ENCODE measurements at places on chromosomes 3 and 15. TPM values are rescaled to one million over a fixed set of nuclear protein-coding genes. Genes with fewer than 3 reads are reported as not detected.

DNA sequence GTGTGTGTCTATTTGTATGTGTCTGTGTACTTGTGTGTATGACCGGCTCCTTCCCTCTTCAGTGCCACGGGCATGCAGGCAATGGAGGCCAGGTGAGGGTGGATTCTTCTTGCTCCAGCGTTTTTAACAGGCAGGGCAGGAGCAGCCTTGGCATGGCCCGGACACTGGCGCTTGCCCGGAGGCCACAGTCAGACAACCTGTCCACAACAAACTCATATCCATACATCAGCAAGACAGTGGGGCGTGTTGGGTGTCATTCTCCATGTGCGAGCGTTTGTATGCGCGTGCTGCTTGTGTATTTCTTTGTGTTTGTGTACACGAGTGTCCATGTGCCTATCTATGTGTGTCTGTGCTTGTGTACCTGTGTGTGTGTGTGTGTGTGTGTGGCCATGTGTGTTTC is 29.8 kb downstream of the PTH1R start:
- no peak for DNase-seq
- no peak overlapping the region for H3K4me3 ChIP-seq
- H3K4me1 ChIP-seq: peaks cover 7% of the 10 kb centered on the region
- no peak overlapping the region for H3K27ac ChIP-seq
- no peaks in the 10 kb centered on the region for H3K36me3 ChIP-seq

DNA sequence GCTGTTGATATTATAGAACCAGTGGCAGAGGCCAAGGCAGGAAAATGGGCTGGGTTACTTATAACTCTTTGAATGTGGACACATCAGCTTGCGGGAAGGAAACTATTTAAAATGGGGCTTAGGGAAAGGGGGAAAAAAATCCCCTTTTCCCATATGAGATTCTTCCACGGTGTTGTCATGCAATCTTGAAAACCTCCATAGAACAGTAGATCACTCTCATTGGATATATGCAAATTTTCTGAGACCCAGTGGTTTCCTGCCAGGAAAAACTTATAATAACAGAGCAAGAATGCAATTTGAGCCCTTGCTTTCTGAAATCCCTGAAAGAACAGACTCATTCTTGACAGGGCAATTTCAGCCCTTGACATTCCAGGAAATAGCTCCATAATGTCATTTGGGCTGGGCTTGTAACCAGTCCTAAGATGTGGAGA is 31.1 kb downstream of the TMEM212 start:
- no peak for DNase-seq
- H3K27ac ChIP-seq: no peak overlapping the region
- peaks cover 9% of the 10 kb centered on the region for H3K4me1 ChIP-seq
- H3K27me3 ChIP-seq: peaks cover 13% of the 10 kb centered on the region
- no peak overlapping the region for H3K4me3 ChIP-seq

- no peak overlapping the region for H3K27ac ChIP-seq
- no peaks in the 10 kb centered on the region for H3K36me3 ChIP-seq
- H3K27me3 ChIP-seq: peaks cover 9% of the 10 kb centered on the region
- H3K4me3 ChIP-seq: no peak overlapping the region
- no peak for DNase-seq
- H3K4me1 ChIP-seq: no peaks in the 10 kb centered on the region
These were observed 56.2 kb downstream of the CEMIP start for GRCh38 chr15:80835336-80835735.

DNA sequence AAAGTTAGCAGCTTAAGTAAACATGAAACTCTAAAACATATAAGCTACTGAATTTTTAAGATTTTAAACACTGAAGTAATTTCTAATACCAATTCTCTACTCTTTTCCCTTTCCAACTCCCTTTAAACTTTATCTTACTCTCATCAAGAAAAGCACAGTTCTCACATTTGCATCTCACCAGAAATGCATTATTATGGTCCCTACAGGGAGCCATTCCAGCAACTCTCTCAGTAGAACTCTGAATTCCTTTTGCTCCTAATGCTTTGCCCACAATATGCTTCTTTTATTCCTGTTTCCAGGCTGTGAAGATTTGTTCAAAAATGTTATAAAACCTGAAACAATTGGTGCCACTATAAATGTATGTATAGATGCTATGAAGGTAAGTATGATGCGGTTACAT is 83.4 kb downstream of the TFDP2 start:
- no peaks in the 10 kb centered on the region for H3K36me3 ChIP-seq
- H3K4me1 ChIP-seq: no peaks in the 10 kb centered on the region
- H3K27ac ChIP-seq: no peak overlapping the region
- H3K4me3 ChIP-seq: no peak overlapping the region
- no peak for DNase-seq

GRCh38 chr3:119140466-119140865 is 5.5 kb upstream of the TEX55 start:
- no peaks in the 10 kb centered on the region for H3K36me3 ChIP-seq
- no peaks in the 10 kb centered on the region for H3K27me3 ChIP-seq
- DNase-seq: no peak
- H3K4me3 ChIP-seq: no peak overlapping the region
- no peak overlapping the region for H3K27ac ChIP-seq
- H3K4me1 ChIP-seq: no peaks in the 10 kb centered on the region

ARHGEF26 gene
- 0.24 TPM for total RNA-seq

DNA sequence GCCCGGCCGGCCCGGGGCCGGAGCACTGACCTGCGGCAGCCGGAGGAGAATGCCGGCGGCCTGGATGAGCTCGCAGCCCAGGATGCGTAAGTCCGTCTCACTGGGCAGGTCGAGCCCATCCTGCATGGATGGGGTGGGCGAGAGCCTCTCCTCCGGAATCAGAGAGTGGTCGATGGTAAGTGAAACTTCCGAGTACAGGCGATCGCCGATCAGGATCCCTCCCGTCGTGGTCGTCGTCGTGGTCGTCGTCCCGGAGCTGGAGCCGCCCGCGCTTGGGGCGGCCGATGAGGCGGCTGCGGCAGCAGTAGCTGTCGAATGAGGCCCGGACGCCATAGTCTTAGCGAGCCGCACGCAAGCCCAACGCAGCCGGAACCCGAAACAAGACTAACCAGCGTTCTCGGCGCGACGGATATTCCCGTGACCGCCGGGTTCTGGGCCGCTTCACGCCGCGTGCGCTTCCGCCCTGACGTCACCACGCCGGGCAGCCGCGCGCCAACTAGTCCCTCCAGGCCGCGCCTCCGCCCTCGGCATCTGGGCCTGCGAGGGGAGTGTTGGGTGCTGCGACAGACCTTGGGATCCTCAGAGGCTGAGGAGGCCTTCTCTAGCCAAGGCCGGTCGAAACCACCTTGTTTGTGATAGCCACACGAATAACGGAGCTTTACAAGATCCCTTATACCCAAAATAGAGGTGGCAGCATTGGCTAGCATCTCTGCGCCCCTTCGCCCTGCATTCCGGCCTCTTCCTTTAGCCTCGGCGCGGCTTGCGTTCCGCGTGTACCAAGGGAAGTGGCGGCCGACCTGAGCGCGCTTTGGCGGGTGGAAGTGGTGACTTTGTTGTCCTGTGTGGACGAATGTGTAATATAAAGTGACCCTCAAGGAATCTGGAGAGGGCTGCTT is at the start of gene CCNL1:
Gene CCNL1 (minus strand): TSS at position 386 of the 896 bp plus-strand sequence. CDS start 53 bp downstream, at position 333.
- peaks cover 46% of the 10 kb centered on the region for H3K4me1 ChIP-seq
- peak within 1 kb of the TSS; percentile 99 for H3K27ac ChIP-seq
- H3K4me3 ChIP-seq: peak within 1 kb of the TSS; percentile 94
- DNase-seq: peak; percentile 96
- peaks cover 2% of the 10 kb centered on the region for H3K27me3 ChIP-seq

NR2F2 gene
- total RNA-seq: not detected

DNA sequence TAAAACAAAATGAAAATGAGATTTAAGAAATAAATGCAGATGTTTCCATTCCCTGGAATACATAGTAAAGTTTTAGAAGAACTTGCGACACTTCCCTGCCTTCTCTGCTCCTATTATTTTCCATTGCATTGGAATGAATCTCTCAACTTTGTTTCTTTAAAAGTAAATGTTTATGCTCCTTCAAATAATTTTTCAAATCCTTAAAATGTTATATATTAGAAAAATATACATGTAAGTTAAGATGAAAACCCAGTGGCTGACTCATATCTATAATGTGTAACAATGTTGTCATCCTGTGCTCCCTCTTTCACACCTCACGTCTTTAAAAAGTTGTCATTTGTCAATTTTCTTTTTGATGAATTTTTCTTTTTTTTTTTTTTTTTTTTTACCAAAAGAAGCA is 3.6 kb downstream of the RBMS3 start:
- peaks cover 24% of the 10 kb centered on the region for H3K4me1 ChIP-seq
- no peak overlapping the region for H3K27ac ChIP-seq
- H3K4me3 ChIP-seq: no peak overlapping the region

INO80 gene
- total RNA-seq: 22.8 TPM

DNA sequence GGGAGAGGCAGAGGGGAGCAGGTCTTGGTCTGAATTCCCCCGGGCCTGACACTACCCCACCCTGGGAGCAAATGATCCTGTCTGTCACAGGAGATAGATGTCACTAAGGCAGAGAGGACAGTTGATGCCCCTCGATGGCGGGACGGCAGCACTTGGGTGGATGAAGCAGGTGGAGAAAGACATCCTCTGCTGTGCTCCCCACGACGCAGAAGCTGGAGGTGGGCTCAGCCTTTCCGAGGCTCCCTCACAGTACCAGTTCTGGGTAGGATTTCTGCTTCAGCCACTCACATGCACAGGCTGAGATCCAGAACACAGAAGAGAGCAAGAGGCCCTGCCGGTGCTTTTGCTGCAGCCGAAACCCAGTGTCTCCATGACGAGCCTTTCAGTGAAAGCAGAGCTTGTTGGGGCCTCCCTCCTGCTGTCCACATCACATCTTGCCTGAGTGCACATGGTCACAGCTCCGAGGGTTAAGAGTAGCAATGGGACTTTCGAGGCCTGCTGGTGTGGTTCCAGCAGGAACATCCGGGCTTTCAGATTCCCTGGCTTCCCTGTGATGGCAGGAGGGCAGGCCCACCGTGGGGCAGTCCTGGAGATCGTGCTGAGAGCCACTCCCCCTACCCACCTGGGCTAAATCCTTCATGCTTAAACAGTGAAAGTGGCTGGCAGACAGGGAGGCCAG is 107.3 kb upstream of the PRR20G start:
- DNase-seq: no peak
- H3K36me3 ChIP-seq: no peaks in the 10 kb centered on the region
- peaks cover 19% of the 10 kb centered on the region for H3K27me3 ChIP-seq

DNA sequence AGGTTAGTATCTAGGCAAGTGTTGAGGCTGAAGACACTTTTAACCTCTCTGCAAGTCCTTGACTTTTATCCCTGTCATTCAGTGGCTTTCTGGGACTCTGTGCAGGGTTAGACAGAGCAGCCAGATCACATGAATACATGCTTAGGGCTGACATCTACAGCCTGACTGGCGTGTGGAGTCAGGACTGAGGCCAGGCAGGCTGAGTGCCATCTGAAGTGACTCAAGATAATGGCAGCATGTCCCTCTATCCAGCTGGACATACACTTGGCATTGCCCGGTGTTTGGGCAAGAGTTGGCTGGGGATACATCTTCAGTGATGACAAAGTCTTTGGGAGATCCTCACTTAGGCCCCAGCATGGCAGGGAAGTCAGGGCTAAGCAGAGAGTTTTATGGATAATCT is 22.4 kb downstream of the DUOX2 start:
- peaks cover 26% of the 10 kb centered on the region for H3K27me3 ChIP-seq
- no peak overlapping the region for H3K27ac ChIP-seq
- no peak for DNase-seq
- no peaks in the 10 kb centered on the region for H3K4me1 ChIP-seq
- no peaks in the 10 kb centered on the region for H3K36me3 ChIP-seq
